ENCODE measurements at places on chromosomes 12 and 14. TPM values are rescaled to one million over a fixed set of nuclear protein-coding genes. Genes with fewer than 3 reads are reported as not detected.

SMAGP gene
- 2.4 TPM for total RNA-seq

FOXN4 gene
- 0.08 TPM for total RNA-seq

C12orf75 gene
- total RNA-seq = 132 TPM

REP15 gene
- 1.9 TPM for total RNA-seq

KRT7 gene
- total RNA-seq = 16.8 TPM

GPRC5D gene
- total RNA-seq = not detected

GDF11 gene
- total RNA-seq = 11.8 TPM

RBP5 gene
- total RNA-seq = not detected

ESR2 gene
- total RNA-seq = not detected

CCDC60 gene
- not detected for total RNA-seq

DNA sequence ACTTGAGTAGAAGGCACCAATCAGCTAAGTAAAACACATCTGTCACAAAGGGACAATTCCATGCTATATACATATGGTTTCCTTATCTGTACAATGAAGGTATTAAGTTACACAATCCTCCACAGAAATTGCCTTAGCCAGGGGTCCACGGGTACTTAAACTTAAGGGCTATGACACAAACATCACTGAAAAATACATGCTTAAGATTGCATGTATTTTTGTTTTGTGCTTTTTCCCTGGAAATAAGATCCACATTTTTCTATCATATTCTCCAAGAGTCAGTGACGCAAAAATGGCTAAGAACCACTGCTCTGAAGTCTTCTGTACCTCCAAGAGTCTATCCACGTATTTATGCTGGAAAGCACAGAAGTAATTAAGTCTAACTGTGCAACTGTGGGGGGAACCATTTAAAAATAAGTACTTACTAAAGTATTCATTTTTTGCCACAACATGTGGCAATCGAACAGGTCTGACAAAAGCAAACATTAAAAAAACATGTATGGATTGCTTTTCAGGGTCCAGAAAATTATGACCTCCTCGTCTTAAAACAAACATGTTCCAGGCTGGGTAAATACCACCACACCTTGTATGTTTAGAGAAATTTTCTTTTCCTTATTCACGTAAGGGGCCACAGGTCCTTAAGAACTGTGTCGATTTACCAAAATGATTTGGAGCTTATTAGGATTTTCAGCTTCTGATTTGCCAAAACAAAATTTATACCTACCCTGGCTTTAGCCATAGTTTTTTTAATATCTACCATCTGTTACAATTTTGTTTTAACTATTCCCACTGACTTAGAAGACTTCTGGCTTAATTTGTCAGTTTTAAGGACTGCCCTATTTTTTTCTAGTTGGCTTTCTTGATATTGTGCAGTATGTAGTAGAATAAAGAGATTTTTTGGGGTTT, 2.8 kb downstream of the SLC38A2 start:
- H3K27ac ChIP-seq = peak overlapping the region; percentile 94
- peak overlapping the region; percentile 93 for H3K4me3 ChIP-seq
- peaks cover 76% of the 10 kb centered on the region for H3K36me3 ChIP-seq
- DNase-seq = no peak

- no peaks in the 10 kb centered on the region for H3K4me1 ChIP-seq
- no peak overlapping the region for H3K4me3 ChIP-seq
- DNase-seq = no peak
- no peaks in the 10 kb centered on the region for H3K27me3 ChIP-seq
- no peak overlapping the region for H3K27ac ChIP-seq
Observed at GRCh38 chr12:71277866-71278265, 120.1 kb upstream of the TSPAN8 start.

- H3K4me3 ChIP-seq = no peak overlapping the region
- no peaks in the 10 kb centered on the region for H3K4me1 ChIP-seq
- DNase-seq = no peak
- peaks cover 10% of the 10 kb centered on the region for H3K27me3 ChIP-seq
- H3K36me3 ChIP-seq = no peaks in the 10 kb centered on the region
Observed at GRCh38 chr12:54701940-54702592, 53.9 kb upstream of the DCD start.

GRCh38 chr14:103343164-103343879, 9.3 kb downstream of the EIF5 start:
- no peak for DNase-seq
- H3K27me3 ChIP-seq = no peaks in the 10 kb centered on the region
- no peak overlapping the region for H3K4me3 ChIP-seq
- H3K4me1 ChIP-seq = peaks cover 16% of the 10 kb centered on the region
- peaks cover 50% of the 10 kb centered on the region for H3K36me3 ChIP-seq

- no peak overlapping the region for H3K27ac ChIP-seq
- no peak overlapping the region for H3K4me3 ChIP-seq
- no peak for DNase-seq
- H3K4me1 ChIP-seq = no peaks in the 10 kb centered on the region
- no peaks in the 10 kb centered on the region for H3K27me3 ChIP-seq
- H3K36me3 ChIP-seq = no peaks in the 10 kb centered on the region
Observed at GRCh38 chr14:64478634-64479250, 13.4 kb downstream of the AKAP5 start.

- no peaks in the 10 kb centered on the region for H3K27me3 ChIP-seq
- H3K27ac ChIP-seq = no peak overlapping the region
- no peak overlapping the region for H3K4me3 ChIP-seq
- H3K36me3 ChIP-seq = no peaks in the 10 kb centered on the region
- DNase-seq = no peak
Observed at GRCh38 chr12:121165316-121165715, 32.6 kb downstream of the P2RX7 start.

GRCh38 chr12:120019938-120020337, 30.9 kb downstream of the BICDL1 start:
- H3K36me3 ChIP-seq = no peaks in the 10 kb centered on the region
- no peak for DNase-seq
- 0 out of 2 replicates have a peak, but pooled peaks cover 2% of the 10 kb centered on the region for H3K4me1 ChIP-seq
- H3K27ac ChIP-seq = no peak overlapping the region
- H3K27me3 ChIP-seq = no peaks in the 10 kb centered on the region
- no peak overlapping the region for H3K4me3 ChIP-seq

DNA sequence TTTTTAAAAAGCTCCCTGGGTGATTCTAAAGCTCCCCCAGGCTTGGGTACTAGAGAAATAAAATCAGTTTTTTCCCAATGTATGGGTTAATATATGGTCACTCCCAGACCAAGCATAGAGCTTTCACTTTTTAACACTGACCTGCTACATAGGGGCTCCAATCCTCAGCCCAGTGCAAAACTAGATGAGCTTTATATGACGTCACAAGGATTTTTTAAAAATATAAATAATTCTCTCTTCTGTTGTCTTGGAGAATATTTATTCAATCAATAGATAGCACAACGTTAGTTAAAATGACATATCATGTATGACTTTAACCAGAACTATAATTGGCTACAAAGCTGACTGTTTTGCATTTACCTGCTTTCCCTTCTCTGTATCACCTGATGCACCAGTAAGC, 137.9 kb upstream of the TMCC3 start:
- no peak overlapping the region for H3K4me3 ChIP-seq
- no peaks in the 10 kb centered on the region for H3K4me1 ChIP-seq
- no peak overlapping the region for H3K27ac ChIP-seq
- H3K27me3 ChIP-seq = 0 out of 2 replicates have a peak, but pooled peaks cover 4% of the 10 kb centered on the region
- H3K36me3 ChIP-seq = no peaks in the 10 kb centered on the region

GRCh38 chr12:13156277-13156676, 40.2 kb upstream of the EMP1 start:
- no peaks in the 10 kb centered on the region for H3K4me1 ChIP-seq
- H3K4me3 ChIP-seq = no peak overlapping the region
- no peak overlapping the region for H3K27ac ChIP-seq

- no peak overlapping the region for H3K4me3 ChIP-seq
- H3K36me3 ChIP-seq = no peaks in the 10 kb centered on the region
- H3K27me3 ChIP-seq = no peaks in the 10 kb centered on the region
- DNase-seq = no peak
- H3K4me1 ChIP-seq = no peaks in the 10 kb centered on the region
- H3K27ac ChIP-seq = no peak overlapping the region
Observed at GRCh38 chr12:80643961-80644360, 63.5 kb upstream of the MYF6 start.

DNA sequence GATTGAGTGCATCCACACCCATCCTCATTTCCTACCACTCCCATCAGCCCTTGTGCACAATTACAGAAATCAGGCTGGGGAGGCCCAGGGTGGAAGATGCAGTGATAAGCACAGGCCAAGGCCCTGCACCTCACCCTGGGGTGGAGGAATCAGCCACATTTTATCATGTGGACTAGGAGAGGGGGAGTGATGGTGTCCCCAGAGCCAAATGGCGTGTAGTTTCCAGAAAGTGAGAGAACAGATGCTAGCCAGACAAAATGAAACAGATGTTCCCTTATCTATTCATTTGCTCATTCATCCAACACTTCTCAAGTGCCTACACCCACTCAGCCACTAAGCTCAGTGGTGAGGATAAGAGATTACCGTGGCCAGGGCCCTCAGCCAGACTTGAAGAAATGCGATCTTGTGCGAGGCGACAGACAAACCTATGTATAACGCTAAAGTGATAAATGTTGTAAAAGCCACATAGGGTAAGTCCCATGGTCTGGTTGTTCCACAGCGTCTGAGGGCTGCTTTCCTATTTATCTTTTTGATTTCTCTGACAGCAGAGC, 93.6 kb downstream of the STAB2 start:
- H3K36me3 ChIP-seq = no peaks in the 10 kb centered on the region
- peaks cover 2% of the 10 kb centered on the region for H3K27me3 ChIP-seq
- H3K4me1 ChIP-seq = no peaks in the 10 kb centered on the region
- no peak overlapping the region for H3K27ac ChIP-seq
- no peak for DNase-seq
- H3K4me3 ChIP-seq = no peak overlapping the region

DNA sequence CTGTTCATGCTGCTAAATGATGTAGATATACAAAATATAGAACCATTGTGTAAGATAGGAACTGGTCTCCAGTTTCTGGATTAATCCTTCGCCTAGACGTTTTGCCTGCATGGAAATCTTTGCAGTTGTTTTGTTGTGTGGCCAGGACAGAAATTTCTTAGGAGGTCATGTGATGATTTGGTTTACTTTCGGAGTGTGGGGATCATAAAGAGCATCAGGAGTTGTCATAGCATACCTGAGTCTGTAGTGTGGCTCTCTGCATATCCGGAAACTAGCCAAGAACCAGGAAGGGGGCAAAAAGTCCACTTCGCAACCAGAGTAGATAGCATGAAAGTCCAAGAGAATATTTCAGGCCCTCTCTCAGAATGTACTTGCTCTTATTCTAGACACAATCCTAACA, 3.1 kb downstream of the SAMD4A start:
- no peaks in the 10 kb centered on the region for H3K36me3 ChIP-seq
- H3K27ac ChIP-seq = peak overlapping the region; percentile 48
- no peak overlapping the region for H3K4me3 ChIP-seq
- peaks cover 16% of the 10 kb centered on the region for H3K4me1 ChIP-seq
- no peaks in the 10 kb centered on the region for H3K27me3 ChIP-seq

- peaks cover 6% of the 10 kb centered on the region for H3K36me3 ChIP-seq
- H3K27ac ChIP-seq = peak overlapping the region; percentile 65
- no peak for DNase-seq
- no peaks in the 10 kb centered on the region for H3K27me3 ChIP-seq
- H3K4me1 ChIP-seq = peaks cover 6% of the 10 kb centered on the region
Observed at GRCh38 chr14:65101631-65102440, 481 bp downstream of the MAX start.

GRCh38 chr12:120235369-120236323, 29.9 kb downstream of the PXN start:
- H3K36me3 ChIP-seq = no peaks in the 10 kb centered on the region
- no peak overlapping the region for H3K4me3 ChIP-seq
- peaks cover 96% of the 10 kb centered on the region for H3K4me1 ChIP-seq
- H3K27ac ChIP-seq = peak overlapping the region; percentile 100
- H3K27me3 ChIP-seq = no peaks in the 10 kb centered on the region

GRCh38 chr14:59069163-59069854, 119.2 kb upstream of the DAAM1 start:
- no peak for DNase-seq
- no peak overlapping the region for H3K4me3 ChIP-seq
- H3K4me1 ChIP-seq = no peaks in the 10 kb centered on the region
- H3K27ac ChIP-seq = no peak overlapping the region
- no peaks in the 10 kb centered on the region for H3K36me3 ChIP-seq
- peaks cover 2% of the 10 kb centered on the region for H3K27me3 ChIP-seq

GRCh38 chr14:46653031-46653755, 1.6 kb upstream of the RPL10L start:
- no peaks in the 10 kb centered on the region for H3K4me1 ChIP-seq
- no peak overlapping the region for H3K4me3 ChIP-seq
- no peaks in the 10 kb centered on the region for H3K36me3 ChIP-seq
- no peaks in the 10 kb centered on the region for H3K27me3 ChIP-seq
- no peak overlapping the region for H3K27ac ChIP-seq
- DNase-seq = no peak

DNA sequence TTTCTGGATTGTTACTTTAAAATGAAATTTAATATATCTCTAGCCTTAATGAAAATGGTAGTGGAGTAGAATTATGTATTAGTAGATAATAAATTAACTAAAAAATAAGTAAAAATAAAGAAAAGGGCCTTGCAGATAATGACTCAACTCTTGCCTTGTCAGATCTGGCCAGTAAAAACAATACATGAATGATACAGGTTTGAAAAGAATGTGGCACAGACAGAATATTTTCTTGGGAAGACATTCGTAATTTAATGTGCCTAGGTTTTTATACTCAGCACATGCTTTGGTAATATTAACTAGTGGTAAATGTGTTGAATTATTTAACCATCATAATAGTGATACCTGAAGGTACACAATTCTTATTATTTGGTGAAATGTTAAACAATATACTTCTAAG, 28.3 kb downstream of the ATF7IP start:
- no peaks in the 10 kb centered on the region for H3K36me3 ChIP-seq
- H3K4me3 ChIP-seq = no peak overlapping the region
- no peaks in the 10 kb centered on the region for H3K27me3 ChIP-seq
- H3K4me1 ChIP-seq = peaks cover 32% of the 10 kb centered on the region
- no peak for DNase-seq

DNA sequence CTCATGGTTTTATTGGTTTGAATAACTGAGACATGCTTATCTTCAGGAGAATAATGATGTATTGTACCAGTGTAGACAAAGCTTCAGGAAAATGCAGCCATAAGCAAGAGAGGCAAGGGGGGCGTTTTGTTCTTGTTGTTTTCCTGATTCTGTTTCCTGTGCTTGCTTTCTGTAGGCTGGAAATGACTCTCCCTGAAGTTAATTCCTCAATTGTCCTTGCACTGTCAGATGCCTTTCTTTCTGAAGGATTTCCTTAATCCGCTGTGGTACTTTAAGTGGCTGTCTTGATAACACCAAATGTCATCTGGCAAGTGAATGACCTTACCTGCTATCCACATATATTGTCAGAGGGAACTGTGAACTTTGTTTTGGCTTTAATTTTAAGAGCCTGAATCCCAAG, 220.0 kb downstream of the NEDD1 start:
- H3K27me3 ChIP-seq = no peaks in the 10 kb centered on the region
- no peak overlapping the region for H3K27ac ChIP-seq
- H3K36me3 ChIP-seq = no peaks in the 10 kb centered on the region

DNA sequence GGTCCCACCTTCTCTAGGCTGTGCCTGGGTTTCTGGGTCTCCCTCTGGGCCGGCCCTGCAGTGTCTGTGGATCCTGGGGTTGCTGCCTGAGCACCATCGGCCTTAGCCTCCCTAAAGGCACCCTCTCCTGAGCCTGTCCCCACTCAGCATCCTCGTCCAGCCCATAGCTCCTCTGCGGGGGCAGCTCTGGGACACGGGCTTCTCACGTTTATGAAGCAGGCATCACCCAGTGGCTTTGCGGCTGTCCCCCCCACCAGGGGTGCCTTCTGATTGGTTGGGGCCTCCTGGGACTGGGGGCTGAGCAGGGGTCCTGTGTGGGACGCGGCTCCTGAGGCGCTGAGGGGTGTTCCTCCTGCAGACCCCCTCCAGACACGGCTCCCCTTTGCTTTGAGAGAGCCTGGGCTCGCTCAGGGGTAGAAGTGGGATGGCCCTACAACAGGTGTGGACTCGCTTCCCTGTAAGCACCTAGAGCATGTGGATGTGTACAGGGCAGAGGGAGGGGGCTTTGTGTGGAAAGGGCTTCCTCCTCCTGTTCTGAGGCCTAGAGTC, 10.7 kb downstream of the ULK1 start:
- H3K27me3 ChIP-seq = no peaks in the 10 kb centered on the region
- H3K27ac ChIP-seq = no peak overlapping the region
- no peaks in the 10 kb centered on the region for H3K36me3 ChIP-seq
- no peak for DNase-seq
- H3K4me1 ChIP-seq = no peaks in the 10 kb centered on the region
